Memory B cell (primary cell): ENCODE measurements at places on chromosomes 12 and 14.

- DNase-seq = no peak
Measured at GRCh38 chr14:32977913-32978312, 39.2 kb downstream of the NPAS3 start.

DNA sequence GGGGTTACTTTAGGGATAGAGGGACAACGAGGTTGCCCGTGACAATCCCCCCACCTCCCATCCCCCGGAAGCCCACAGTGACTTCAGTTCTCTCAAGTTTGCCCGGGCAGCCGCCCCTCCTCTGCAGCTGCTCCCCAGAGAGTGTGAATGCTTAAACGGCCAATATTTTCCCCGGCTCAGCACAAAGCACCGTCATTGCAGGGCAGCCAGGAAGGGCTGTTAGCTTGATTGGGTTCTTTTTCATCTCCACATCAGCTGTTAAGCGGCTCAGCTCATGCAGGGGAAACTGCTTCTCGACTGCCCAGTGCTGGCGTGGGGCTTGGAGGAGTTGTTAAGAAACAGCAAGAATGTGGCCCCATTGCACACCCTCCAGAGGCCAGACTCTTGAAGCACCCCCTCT is 120.5 kb upstream of the NCOR2 start:
- no peak for DNase-seq

DNA sequence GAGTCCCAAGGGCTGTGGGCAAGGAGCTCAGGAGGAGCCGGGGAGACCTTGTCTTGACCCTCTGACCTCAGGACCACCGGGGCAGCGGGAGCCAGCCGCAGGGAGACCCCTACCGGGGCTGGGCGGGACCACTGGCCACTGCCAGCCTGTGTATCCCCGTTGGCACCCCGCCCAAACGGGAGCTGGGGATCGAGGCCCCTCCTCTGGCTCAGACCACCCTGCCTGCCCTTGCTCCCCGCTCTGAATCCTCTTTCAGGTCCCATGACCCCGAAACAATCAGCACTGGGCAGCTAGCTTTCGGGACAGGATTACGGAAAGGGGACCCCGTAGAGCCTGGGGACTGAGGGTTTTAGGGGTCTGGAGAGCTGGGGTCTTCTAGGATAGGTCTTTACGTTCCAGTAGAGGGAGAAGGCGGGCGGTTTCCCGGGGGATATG is 1.3 kb downstream of the GLI1 start:
- no peak for DNase-seq

GRCh38 chr12:55925870-55926737 is 1.6 kb downstream of the PYM1 start:
- DNase-seq = no peak

- no peak for DNase-seq
Measured at GRCh38 chr14:50725761-50726160, 57.7 kb upstream of the SAV1 start.

- no peak for DNase-seq
Measured at GRCh38 chr12:11461433-11461832, 66.1 kb upstream of the PRB2 start.

GRCh38 chr12:114669401-114670290 is 14.3 kb downstream of the TBX3 start:
- DNase-seq = no peak

- DNase-seq = no peak
Measured at GRCh38 chr12:75986001-75986746, 45.4 kb downstream of the PHLDA1 start.

DNA sequence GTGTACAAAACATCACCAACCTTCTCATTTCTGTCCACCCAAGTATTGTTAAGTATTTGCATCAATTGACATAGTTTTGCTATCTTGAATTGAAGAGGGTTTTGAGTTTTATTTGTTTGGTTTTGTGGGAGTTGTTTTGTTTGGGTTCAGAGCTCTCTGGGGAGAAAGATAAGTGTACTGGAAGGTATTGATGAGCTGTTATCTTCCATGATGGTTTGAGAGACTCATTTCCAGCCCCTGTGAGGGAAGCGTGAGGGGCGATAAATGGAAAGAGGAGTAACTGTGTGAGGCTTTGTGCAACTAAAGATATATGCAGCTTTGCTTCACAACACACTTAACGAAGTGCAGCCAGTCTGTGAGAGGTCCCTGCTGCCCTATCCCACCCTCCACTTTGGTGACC is 15.7 kb upstream of the CIPC start:
- no peak for DNase-seq

DNA sequence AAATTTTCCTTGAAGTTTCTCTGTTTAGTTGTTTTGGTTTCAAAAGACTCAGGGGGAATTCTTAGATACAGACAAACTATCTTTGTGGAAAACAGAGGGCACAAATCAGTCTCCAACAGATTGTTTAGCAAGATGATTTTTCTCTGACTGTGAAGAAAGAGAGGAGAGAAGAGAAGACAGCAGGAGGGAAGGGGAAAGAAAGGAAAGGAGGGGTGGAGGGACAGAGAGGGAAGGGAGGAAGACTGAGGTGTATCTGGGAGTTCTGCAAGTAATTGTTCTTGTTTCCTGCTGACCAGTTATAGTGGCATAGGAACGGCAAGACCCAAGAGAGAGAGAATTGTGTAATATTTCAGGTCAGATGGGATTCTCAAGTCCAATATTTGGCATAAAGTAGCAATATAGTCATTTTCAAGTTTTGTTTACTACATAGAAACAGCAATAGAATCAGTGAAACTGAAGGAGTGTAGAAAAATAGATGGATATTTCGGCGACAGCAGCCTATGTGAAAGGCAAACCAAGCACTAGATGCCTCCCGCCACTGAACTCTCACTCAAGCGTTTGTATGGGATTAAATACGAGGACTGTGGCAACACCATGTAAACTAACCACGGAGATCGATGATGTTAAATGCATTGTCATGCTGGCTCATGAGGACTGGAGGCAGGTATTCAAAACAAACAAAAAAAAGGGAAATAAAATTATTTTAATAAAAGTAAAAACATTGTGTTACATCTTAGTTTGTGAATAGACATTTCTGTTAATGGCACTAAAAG is 342.5 kb downstream of the SLC16A7 start:
- DNase-seq = no peak

DNA sequence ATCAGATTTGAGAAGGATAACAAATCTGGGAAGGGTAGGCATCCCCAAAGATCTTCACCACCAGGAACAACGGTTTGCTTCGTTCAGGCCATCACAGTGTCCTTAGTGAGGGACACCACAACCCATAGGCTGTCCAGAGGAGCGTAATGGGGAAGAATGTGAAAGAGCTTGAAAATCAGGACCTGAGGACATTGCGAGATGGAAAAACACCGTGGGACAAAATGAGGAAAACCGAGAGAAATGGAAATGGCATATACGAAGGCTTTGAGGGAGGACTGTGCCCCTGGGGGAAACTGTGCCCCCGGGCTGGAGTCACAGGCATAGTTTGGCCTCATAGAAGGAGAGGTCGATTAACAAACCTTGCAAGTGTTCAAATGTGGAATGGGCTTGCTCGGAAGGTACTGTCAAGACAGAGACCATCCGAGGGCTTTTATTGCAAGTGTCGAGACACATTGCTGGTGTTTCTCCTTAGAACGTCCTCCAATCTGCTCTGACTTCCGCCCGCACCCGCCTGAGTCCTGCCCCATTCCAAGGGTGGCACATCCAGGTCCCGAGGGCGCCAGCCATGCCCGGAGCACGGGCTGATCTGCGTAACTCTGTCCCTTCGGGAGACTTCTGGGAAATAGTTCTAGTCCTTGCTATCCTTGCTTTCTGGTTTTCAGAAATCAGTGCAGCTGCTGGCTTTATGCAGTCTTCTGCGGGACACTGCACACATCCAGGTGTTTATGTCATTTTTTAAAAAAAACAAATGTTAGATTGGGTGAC is 885 bp upstream of the PALS1 start:
- no peak for DNase-seq

GRCh38 chr12:45660330-45660729 is 69.2 kb upstream of the ARID2 start:
- no peak for DNase-seq

DNA sequence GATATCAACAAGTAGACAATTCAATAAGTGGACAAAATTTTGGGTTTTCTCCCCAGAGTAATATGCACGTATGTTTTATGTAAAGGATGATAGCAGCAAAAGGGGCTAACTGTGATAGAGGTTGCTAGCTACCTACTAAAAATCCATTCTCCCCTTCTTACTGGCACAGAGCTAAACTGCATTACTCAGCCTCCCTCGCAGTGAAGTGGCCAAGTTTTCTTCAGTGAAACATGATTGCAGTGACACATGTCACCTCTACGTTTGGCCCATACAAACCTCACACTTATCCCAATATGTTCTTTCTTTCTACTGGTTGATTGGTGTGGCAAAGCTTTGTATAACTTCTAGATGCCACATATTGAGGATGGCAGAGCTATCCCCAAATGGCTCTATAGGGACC is 34.3 kb downstream of the GPR65 start:
- no peak for DNase-seq

DNA sequence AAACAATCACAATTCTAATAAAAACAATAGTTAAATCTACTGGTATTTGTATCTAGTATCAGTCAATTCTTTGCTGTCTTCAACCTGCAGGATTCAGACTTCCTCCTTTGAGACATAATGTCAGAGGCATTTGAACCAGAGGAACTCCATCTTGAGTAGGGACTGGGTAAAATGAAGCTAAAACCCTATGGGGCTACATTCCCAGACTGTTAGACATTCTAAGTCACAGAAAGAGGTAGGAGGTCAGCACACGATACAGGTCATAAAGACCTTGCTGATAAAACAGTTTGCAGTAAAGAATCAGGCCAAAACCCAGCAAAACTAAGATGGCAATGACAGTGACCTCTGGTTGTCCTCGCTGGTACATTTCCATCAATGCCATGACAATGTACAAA is 48.2 kb upstream of the MAP3K9 start:
- no peak for DNase-seq

DNA sequence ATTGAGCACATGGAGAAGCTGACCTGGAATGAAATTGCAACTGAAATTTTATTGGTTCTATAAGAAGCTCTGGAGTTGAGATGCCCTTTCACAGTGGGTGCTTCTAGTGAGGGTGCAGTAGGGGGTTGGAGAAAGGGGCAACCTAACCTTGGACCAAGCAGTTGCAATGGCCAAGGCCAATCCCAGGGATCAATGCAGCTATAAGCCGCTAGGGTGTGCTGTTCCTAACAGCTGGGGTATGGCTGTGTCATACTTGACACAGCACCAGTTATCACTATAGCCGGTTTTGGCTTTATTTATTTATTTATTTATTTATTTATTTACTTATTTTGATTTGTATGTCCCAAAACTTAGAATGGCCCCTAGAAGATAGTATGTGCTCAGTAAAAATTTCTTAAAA is 505.9 kb downstream of the FLRT2 start:
- no peak for DNase-seq

DNA sequence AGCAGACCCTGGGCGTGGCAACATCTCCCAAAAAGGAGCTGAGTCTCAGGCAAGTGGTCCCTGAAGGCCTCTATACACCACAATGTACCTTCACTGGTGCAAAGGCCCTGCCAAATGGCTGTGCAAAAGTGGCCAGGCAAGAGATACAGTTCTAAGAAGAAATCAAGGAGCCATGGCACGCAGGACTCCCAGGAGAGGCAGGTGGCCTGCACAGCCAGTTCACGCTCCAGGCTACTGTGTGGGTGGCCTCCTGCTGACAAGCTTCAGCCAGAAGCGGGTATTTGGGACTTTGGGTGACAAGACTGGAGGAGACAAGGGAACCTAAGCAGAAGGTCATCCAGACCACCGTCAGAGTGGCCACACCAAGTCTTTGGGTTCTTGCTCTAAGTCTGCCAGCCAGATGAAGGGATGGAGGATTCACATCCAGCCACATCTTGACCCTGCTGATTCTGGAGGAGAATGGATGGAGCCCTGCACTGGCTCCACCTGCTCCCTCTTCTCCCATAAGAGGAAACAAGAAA is 20.5 kb upstream of the ZFP36L1 start:
- no peak for DNase-seq
